ENCODE measurements at places on chromosomes 12 and 14.

DNA sequence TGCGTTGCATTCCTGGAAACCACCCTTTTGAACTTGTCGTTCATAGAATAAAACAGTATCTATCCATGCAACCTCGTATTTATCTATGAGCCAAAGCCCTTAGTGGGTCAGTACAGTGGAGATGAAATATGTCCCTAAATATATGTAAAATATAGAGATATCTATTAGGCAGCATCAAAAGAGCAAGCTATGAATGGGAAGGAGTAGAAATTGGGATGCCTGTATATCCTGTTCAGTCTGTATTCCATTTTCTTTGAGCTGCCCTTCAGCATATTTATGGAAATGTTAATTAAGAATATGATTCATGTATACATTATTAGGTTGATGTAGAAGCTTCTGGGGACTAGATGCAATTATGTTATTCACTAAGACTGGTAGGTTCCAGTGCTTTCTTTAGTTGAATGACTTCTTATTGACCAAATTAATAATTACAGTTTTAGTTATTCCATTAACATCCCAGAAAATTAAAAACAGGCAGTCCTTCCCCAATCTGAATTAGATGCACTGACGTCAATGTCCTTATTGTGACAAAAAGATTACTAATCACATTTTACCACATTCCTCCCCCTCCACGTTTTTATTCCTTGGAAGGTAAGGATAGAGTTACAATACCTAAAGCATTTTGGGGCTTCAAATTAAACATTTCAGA is 11.9 kb upstream of the FRMD6 start:
- DNase-seq, result no peak
- no peak overlapping the region for H3K4me3 ChIP-seq
- no peaks in the 10 kb centered on the region for H3K36me3 ChIP-seq
- H3K27ac ChIP-seq, result no peak overlapping the region
- no peaks in the 10 kb centered on the region for H3K27me3 ChIP-seq

DNA sequence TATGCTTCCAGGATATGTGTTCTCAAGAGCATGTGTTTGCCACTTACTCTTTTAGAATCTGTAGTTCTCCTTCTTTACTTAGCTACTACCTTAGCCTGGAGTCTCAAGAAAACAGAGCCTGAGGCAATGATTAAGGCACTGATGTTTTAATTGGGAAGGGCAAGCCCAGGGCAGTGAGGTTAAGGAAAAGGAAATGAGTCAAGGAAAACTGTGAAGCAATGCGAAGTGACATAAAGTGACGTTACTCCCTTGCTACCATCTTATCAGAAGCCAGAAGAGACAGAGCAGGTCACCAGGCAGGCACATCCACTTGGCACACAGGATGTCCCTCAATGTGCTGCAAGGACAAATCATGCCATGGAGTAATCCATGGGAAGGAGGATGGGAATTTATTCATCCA is 11.3 kb upstream of the EML5 start:
- H3K27ac ChIP-seq, result no peak overlapping the region
- H3K4me1 ChIP-seq, result no peaks in the 10 kb centered on the region
- DNase-seq, result no peak
- H3K4me3 ChIP-seq, result no peak overlapping the region
- H3K36me3 ChIP-seq, result no peaks in the 10 kb centered on the region

DNA sequence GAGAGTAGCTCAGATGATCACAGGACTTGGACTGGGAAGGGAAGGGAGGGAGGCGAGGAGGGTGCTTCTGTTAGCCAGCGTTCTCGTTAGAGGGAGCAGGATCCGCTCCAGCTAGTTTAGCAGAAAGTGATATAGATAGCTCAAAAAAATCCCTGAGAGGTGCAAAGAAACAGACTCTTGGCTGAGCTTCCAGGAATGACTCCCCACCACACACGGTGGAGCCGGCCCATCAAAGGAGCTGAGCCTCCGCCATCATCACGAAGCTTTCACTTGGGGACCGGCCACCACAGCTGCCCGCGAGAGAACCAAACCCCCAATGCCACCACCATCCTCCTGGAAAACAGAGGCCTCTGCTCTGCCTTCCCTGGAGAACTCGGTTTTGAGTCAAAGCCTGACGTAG is 124.6 kb upstream of the BCL2L14 start:
- no peaks in the 10 kb centered on the region for H3K27me3 ChIP-seq
- H3K4me1 ChIP-seq, result no peaks in the 10 kb centered on the region
- no peak overlapping the region for H3K27ac ChIP-seq
- H3K36me3 ChIP-seq, result no peaks in the 10 kb centered on the region
- DNase-seq, result no peak

- H3K4me3 ChIP-seq, result no peak overlapping the region
- H3K27me3 ChIP-seq, result no peaks in the 10 kb centered on the region
- H3K36me3 ChIP-seq, result no peaks in the 10 kb centered on the region
- H3K4me1 ChIP-seq, result no peaks in the 10 kb centered on the region
- H3K27ac ChIP-seq, result no peak overlapping the region
- no peak for DNase-seq
Measured at GRCh38 chr12:951176-951575, 1.7 kb upstream of the RAD52 start.

DNA sequence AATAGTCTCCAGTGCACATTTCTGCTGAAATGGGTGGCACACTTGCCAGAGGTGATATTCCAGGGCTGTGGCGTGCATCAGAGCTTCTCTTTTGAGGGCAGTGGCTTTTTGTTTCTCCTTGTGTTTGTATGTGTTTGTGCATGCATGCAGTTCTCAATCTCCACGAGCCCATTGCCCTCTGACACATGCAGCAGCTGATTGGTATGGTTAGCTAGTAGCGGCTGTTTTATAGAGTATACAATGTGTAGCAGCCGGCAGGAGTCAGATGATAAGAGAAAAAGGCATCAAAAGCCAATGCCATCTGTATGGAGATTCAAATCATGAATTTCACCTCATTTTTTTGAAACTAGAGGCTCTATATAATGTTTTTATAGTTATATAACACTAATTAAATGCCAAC is 616.9 kb upstream of the STXBP6 start:
- no peak overlapping the region for H3K4me3 ChIP-seq
- H3K27ac ChIP-seq, result no peak overlapping the region
- no peaks in the 10 kb centered on the region for H3K4me1 ChIP-seq
- DNase-seq, result no peak

DNA sequence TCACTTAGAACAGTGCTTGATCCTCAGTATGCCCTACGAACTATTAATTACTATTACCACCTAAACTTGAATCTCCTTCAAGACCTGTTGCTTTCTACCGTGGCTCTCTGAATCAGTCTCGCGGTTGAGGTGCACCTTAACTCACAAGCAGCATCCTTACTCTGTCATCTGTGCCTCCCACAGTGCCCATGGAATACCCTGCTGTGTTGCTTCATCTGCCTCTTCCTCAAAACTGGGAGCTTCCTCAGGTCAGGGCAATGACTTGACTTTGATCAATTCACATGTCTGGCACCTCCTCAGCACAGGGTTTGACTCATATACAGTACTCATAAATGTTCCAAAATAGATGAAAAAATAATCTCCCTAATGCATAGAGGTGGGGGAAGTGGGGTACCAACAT is 305.9 kb downstream of the NUAK1 start:
- no peak for DNase-seq
- H3K4me1 ChIP-seq, result no peaks in the 10 kb centered on the region
- no peaks in the 10 kb centered on the region for H3K36me3 ChIP-seq
- no peaks in the 10 kb centered on the region for H3K27me3 ChIP-seq
- H3K4me3 ChIP-seq, result no peak overlapping the region

- no peaks in the 10 kb centered on the region for H3K36me3 ChIP-seq
- no peaks in the 10 kb centered on the region for H3K27me3 ChIP-seq
- peaks cover 14% of the 10 kb centered on the region for H3K4me1 ChIP-seq
Measured at GRCh38 chr14:89697281-89698060, 257.1 kb downstream of the EFCAB11 start.

DNA sequence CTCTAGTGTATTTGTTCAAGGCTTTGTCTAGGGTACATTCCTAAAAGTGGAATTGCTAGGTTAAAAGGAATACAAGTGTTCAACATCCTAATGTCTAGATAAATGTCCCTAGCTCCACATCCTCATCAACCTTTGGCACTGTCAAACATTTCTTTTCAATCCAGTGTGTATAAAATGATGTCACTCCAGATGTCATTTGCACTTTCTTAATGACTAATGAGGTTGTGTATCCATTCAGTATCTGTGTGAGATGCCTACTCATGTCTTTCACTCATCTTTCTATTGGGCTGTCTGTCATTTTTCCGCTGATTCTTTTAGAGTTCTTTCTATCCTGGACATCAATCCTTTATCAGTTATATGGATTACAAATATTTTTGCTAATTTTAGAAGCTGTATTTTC is 43.3 kb downstream of the ARMH4 start:
- no peaks in the 10 kb centered on the region for H3K27me3 ChIP-seq
- no peaks in the 10 kb centered on the region for H3K36me3 ChIP-seq
- no peak overlapping the region for H3K4me3 ChIP-seq
- DNase-seq, result no peak

DNA sequence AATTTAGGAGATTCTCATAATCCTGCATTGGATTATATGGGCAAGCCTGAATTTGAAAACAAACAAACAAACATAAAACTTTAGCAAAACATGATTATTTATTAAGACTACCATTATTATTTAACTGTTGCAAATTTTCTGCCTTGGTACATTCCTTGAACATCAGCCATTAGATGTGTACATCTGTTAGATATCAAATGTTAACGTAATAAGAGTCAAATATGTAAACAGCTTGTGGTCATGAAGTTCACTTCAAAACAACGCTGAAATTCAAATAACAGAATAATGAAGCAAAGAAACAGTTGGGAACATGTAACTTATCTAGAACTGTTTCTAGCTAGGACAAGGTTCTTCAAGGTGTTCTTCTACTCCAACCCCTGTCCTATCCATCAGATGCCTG is 14.3 kb upstream of the TMX1 start:
- H3K4me3 ChIP-seq, result no peak overlapping the region
- DNase-seq, result no peak
- H3K27me3 ChIP-seq, result no peaks in the 10 kb centered on the region
- no peak overlapping the region for H3K27ac ChIP-seq

DNA sequence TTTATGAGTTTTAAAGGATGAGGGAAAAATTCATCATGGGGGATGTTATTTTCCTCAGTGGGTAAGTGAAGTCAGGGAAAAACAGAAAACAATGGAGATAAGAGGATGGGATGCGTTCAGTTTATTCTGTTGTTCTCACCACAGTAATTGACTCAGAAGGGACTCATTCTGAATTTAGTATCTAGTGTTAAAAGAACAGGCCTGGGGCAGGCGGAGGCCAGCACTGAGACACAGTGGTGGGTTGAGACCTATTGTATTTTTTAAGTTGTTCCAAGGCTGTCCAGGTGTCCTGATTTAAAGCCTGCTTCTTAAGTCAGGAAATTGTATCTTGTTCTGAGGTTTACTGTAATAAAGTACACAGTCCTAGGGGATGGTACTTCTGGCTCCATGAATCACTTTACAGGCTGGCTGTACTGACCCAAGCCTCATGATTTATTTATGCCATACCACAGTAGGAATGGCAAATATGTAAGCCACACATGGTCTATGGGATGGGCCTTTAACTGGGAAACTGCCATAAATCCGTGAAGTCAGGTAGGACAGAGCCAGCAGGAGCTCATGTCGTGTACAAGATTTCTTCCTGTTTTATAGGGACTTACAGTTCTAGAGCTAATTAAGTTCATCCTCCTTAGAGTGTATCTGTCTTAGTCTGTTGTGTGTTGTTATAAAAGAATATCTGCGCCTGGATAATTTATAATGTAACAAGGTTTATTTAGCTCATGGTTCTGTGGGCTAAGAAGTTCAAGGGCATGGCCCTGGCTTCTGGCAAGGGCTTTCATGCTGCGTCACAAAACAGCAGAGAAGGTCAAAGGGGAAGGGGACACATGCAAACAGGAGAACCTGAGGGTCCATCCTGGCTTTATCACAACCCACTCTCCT is 244.1 kb downstream of the FBXL14 start:
- no peak overlapping the region for H3K4me3 ChIP-seq
- DNase-seq, result no peak
- H3K27me3 ChIP-seq, result no peaks in the 10 kb centered on the region
- no peak overlapping the region for H3K27ac ChIP-seq
- no peaks in the 10 kb centered on the region for H3K4me1 ChIP-seq

DNA sequence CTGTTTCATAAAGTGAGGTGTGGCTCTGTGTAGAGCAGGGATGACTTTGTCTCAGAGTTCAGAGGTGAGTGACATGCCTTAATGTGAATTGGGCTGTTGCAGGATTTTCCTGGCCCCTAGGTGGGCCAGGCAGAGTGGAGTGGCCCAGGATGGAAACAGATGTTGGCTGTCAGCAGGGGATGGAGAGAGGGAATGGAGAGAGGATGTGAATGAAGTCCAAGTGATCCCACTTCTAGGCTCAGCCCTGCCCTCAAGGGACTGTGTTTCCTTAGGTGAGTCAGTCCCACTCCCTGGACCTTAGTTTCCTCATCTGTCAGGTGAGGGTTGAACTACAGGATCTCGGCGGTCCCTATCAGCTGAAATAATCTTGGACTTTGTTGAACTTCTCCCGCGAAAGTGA is 7.5 kb downstream of the GALNT16 start:
- no peak for DNase-seq
- no peak overlapping the region for H3K4me3 ChIP-seq
- H3K27me3 ChIP-seq, result no peaks in the 10 kb centered on the region
- H3K36me3 ChIP-seq, result no peaks in the 10 kb centered on the region
- no peaks in the 10 kb centered on the region for H3K4me1 ChIP-seq
- H3K27ac ChIP-seq, result no peak overlapping the region

- DNase-seq, result peak; percentile 62
- H3K36me3 ChIP-seq, result no peaks in the 10 kb centered on the region
- peaks cover 33% of the 10 kb centered on the region for H3K4me1 ChIP-seq
- H3K27me3 ChIP-seq, result no peaks in the 10 kb centered on the region
- no peak overlapping the region for H3K27ac ChIP-seq
Measured at GRCh38 chr12:104750061-104750460, 208.0 kb downstream of the SLC41A2 start.

DNA sequence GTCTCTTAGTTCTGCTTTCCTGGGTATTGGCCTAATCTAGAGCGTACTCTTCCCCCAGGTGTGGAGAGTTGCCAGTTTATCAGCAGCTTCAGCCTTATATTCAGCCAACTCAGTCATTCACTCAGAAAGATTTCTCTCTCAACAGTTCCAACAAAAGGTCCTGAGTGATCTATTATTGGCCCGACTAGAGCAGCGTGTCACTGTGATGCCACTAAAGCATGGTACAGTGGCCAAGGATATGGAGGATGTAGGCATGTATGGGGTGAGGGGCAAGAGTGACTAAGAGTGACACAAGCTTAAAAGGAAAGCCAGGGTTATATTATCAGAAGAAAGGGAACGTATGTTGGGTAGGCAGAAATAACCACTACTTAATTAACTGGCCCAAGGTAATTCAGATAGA is 4.8 kb downstream of the NOPCHAP1 start:
- H3K36me3 ChIP-seq, result peaks cover 40% of the 10 kb centered on the region
- H3K4me1 ChIP-seq, result peaks cover 10% of the 10 kb centered on the region
- H3K27ac ChIP-seq, result no peak overlapping the region
- H3K4me3 ChIP-seq, result no peak overlapping the region
- no peaks in the 10 kb centered on the region for H3K27me3 ChIP-seq
- no peak for DNase-seq
